Pancreas (tissue), 10 donors: ENCODE measurements at places on chromosomes 13 and 19. TPM values are rescaled to one million over a fixed set of nuclear protein-coding genes. Genes with fewer than 3 reads are reported as not detected.

Gene KLK14
- 0.77 TPM for polyA plus RNA-seq

Gene KLK12
- polyA plus RNA-seq: not detected

Gene IGFL1
- polyA plus RNA-seq: not detected

Gene PCDH8
- polyA plus RNA-seq: 0.85 TPM

Gene NCR1
- not detected for polyA plus RNA-seq

Gene SLAIN1
- polyA plus RNA-seq: 6.6 TPM

Gene ZNF441
- 2.5 TPM for polyA plus RNA-seq

Gene ALKBH6
- 22.8 TPM for polyA plus RNA-seq

Gene SYNGR4
- 0.91 TPM for polyA plus RNA-seq

Gene SMIM17
- polyA plus RNA-seq: 0.09 TPM

Gene CLEC17A
- polyA plus RNA-seq: 0.11 TPM

Gene PSG2
- polyA plus RNA-seq: not detected

Gene C19orf38
- polyA plus RNA-seq: 0.99 TPM

Gene SF3A2
- 64.0 TPM for polyA plus RNA-seq

Gene ZNF136
- 4.5 TPM for polyA plus RNA-seq

Gene OR2Z1
- polyA plus RNA-seq: not detected

Gene A1BG
- polyA plus RNA-seq: 22.3 TPM

Gene SLC7A9
- polyA plus RNA-seq: 0.27 TPM

Gene PPP1R12C
- 266 TPM for polyA plus RNA-seq

Gene SLC7A10
- 0.28 TPM for polyA plus RNA-seq

Gene GNG14
- polyA plus RNA-seq: not detected

Gene RASGRP4
- 0.53 TPM for polyA plus RNA-seq

Gene ELAVL3
- polyA plus RNA-seq: 0.08 TPM

Gene C13orf42
- polyA plus RNA-seq: not detected

Gene KRTDAP
- polyA plus RNA-seq: 1.4 TPM

Gene CCDC70
- polyA plus RNA-seq: not detected

Gene GPC6
- polyA plus RNA-seq: 0.30 TPM

Gene PRKD2
- 90.3 TPM for polyA plus RNA-seq

Gene LILRB3
- polyA plus RNA-seq: 1.3 TPM

Gene SUPT5H
- polyA plus RNA-seq: 229 TPM

Gene UBE2L5
- 0.02 TPM for polyA plus RNA-seq

Gene MAST3
- polyA plus RNA-seq: 13.7 TPM

Gene CCDC169
- polyA plus RNA-seq: 0.14 TPM

Gene CYP2A6
- polyA plus RNA-seq: not detected

Gene POGLUT2
- polyA plus RNA-seq: 1.2 TPM

Gene IL4I1
- polyA plus RNA-seq: 0.45 TPM

Gene OR10H1
- not detected for polyA plus RNA-seq
